Gastrocnemius medialis (tissue), 4 donors: ENCODE measurements at places on chromosomes 1 and 21. TPM values are rescaled to one million over a fixed set of nuclear protein-coding genes. Genes with fewer than 3 reads are reported as not detected.

TCHH gene
- total RNA-seq: not detected

GRCh38 chr1:55172272-55172671 is 42.9 kb downstream of the USP24 start:
- DNase-seq: no peak

DNA sequence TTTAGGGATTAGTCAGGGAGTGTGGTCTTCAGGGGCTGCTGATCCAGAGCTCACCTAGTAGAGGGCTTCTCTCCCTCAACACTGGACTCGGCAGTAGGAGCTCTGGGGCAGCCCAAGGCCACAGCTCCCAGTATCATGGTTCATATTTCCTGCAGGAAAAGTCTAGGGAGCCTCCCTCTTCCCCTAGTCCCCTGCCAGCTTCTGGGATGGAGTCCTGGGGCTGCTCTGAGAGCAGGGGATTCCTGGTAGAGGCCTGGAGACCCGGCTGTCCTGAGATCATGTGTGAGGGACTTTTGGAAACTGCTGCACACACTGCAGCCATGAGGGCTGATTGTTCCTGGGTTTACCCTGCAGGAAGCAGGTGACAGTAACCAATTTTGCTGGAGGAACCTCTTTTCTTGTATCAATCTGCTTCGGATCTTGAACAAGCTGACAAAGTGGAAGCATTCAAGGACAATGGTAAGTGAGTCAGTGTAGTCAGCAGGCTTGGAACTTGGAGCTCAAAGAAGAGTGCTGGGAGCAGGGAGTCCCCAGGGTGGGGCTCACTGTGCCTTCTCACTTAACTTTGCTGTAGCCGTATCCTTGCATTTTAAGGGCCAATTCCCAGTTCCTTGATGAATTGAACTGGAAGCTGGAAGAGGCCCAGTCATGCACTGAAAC is 16.3 kb downstream of the STRIP1 start:
- no peak for DNase-seq

DNA sequence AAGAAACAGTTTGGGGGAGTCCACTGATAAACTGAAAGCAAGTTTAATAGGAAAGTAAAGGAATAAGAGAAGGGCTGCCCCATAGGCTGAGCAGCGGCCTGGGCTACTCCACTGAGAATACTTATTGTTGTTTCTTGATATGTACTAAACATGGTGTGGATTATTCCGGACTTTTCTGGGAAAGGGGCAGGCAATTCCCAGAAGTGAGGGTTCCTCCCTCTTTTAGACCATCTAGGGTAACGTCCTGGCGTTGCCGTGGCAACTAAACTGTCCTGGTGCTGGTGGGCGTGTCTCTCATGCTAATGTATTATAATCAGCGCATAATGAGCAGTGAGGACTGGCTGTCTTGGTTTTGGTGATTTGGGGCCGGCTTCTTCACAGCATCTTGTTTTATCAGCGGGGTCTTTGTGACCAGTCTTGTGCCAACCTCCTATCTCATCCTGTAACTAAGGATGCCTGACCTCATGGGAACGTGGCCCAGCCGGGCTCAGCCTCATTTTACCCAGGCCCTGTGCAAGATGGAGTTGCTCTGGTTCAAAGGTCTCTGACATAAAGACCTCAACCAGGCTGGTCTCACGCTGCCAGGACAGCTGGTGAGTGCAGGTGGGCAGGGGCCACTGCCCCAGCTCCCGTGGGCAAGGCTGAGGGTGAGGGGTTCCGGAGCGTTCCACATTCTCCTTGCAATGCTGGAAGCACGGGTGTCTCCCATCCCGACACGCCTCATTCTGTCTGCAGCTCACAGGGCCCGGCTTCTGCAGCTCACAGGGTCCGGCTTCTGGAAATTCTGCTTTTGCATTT is 19.6 kb upstream of the C1orf159 start:
- no peak for DNase-seq

TGFB2 gene
- total RNA-seq: 0.56 TPM

DNA sequence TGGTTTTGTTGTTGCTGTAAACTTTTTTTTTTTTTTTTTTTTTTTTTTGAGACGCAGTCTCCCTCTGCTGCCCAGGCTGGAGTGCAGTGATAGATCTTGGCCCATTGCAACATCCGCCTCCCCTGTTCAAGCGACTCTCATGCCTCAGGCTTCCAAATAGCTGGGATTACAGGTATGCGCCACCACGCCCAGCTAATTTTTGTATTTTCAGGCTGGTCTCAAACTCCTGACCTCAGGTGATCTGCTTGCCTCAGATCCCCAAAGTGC is 78.9 kb upstream of the SLC45A1 start:
- DNase-seq: peak; percentile 43

DNA sequence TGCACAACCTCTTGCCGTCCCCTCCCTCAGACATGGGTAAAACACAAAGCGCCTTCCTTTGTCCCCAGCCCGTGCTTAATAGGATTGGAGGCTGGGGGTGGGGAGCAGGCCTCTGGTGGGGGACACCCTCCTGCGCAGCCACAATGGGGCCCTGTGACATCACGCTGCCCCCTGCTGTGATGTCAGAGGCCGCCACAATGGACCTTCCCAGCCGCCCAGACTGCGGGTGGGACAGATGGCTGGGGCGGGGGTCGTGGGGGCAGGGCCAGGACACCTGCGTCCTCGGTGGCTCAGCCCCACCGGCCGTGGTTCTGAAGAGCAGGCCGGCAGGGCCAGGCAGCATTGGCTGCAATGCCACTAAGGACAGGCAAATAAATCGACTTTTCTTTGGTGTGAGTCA is 39.9 kb downstream of the EPHA2 start:
- DNase-seq: no peak

ZNF648 gene
- not detected for total RNA-seq

DNA sequence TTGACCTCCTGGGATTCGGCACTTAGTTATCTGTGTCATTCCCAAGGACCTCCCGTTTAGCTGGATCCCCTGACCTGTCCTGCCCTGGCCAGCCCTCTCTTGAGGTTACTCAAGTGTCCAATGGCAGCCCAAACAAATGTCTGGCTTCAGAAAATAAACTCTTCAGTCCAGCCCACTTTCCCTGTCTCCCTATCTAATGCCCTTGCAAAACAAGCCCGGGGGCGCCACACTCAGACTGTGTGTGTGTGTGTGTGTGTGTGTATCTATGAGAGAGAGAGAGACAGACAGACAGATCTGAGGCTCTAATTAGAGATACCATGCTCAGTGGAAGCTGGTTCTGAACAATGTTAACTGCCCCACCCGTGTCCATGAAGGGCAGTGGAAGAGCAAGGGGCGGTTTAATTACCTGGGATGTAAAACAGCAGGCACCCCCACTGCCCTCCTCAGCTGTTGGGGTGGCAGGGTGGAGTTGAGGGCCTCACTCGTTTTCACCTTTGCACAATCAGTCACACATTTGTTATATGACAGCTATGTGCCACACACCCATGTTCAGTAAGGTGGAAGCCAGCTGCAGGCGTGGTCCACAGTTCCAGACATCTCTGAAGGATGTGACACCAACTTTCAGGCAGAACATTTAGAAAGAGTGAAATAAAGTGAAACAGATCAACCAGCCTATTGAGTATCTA is 57.4 kb downstream of the B3GALT5 start:
- no peak for DNase-seq

CYYR1 gene
- total RNA-seq: 12.9 TPM

DNA sequence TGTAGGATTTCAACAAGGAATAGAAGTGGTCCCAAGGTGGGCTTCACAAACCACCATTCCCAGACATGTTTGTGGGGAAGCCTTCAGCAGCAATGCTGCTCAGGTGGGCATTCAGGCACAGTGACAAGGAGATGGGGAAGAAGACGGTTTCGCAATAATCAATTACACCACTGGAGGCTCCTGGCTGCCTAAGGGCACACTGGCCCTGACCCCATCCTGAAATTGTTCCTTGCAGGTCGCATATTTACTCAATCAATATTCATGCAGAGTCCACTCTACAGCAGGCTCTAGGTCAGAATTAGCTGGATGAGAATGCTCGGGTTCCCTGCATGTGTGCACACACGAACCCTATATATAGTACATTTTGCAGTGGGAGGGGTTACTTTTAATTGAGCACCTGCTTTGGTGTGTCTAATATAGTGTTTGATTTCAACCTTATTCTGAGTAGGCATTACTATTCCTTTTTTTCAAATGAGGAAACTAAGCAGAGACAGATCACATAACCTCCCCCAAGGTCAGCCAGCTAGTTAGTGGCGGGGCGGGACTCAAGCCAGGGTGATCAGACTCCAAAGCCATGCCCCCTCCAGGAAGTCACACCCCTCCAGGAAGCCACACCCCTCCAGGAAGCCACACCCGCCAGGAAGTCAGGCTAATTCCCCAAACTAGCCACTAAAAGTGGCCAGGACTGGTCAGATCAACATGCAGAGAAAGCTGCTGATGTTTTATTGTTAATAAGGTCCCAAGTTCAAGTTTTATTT is 106.5 kb downstream of the HLCS start:
- peak; percentile 42 for DNase-seq

MYBPHL gene
- total RNA-seq: not detected

PLA2G2D gene
- not detected for total RNA-seq

DNA sequence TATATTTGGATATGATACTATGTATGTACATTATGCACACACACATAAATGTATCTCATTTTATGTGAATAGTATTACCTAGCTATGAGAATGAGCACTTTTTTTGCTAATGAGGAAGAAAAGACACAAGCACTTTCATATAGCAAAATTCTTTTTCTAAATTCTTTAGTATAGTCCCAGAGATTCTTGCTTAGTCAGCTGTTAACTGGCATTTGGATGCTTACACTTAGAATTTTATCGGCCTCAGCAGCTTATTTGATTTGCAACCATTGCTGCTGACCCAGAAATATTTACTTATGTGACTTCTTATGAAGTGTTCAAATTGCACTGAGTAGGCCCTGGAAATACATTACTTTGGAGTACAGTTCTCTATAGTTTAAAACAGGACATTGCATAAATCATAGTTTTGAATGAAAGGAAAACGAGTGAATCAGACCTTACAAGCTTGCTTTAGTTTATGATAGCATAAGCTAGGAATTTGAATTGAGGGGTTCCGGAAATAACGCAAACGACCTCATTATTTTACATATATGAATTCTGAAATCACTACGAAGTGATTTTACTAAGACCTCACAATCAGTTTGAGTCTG is 653.9 kb upstream of the NEGR1 start:
- DNase-seq: no peak

DNA sequence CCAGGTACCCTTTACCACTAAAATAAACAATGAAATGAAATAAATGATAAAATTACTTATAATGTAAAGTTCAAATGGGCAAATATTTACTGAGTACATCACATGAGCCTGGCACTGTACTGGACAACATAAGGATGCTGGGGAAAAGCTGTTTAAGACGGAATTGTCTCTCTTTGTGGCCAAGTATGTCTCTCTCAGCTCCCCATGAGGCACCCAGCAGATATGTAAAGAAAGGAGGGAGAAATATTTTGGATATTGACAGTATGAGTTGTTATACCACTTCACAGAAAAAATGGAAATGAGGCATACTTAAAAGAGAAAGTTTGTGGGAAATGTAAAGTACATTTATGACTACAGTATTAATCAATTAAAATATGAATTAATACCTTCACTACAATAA is 1.0 kb upstream of the TNFSF4 start:
- DNase-seq: no peak

GRCh38 chr1:62589321-62589720 is 8.0 kb upstream of the ANGPTL3 start:
- no peak for DNase-seq

NBPF4 gene
- not detected for total RNA-seq

CLDN19 gene
- 0.59 TPM for total RNA-seq

TNNT2 gene
- 0.39 TPM for total RNA-seq

ZSWIM5 gene
- 0.80 TPM for total RNA-seq

- no peak for DNase-seq
Measured at GRCh38 chr1:15191770-15192169, 38.2 kb downstream of the TMEM51 start.

DNA sequence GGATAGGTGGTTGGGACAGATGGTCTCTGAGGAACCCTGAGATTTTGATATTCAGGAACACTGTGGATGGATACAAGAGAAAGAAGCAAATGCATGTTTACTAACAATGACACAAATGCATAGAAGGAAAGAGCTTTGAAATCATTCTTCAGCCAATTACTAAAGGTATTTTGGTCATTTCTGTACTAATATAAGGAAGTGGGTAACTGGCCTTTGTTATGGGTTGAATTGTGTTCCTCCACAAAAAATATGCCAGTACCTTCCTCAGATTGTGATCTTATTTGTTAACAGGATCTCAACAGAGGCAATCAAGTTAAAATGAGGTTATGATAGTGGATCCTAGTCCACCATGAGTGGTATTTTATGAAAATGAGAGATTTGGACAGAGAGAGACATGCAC is 68.7 kb upstream of the KCNA3 start:
- no peak for DNase-seq

- no peak for DNase-seq
Measured at GRCh38 chr21:27681841-27682240, 715.0 kb upstream of the ADAMTS5 start.

- DNase-seq: no peak
Measured at GRCh38 chr1:109083923-109084322, 6.6 kb upstream of the TMEM167B start.

DNA sequence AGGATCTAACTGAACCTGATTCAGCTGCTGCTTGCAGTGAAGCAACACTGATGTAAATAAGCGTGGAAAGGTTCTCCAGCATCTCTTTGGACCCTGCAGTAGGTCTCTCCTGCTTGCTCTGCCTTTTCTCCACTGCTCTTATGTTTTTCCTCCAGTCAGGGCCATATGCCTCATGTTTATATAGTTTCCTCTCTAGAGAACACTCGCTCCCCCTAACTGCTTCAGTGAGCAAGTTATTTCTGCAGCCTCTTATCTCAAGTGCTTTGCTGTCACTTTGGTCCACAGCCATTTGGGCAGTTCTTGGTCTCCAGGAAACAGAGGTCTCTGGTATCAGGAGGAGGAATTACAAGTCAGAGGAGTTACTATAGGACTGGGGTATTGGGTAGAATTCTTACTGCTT is 5.3 kb downstream of the PRUNE1 start:
- DNase-seq: no peak

ARHGAP29 gene
- total RNA-seq: 10.0 TPM

OR2T2 gene
- not detected for total RNA-seq

AKIRIN1 gene
- 46.0 TPM for total RNA-seq

- no peak for DNase-seq
Measured at GRCh38 chr1:82492159-82492558, 691.4 kb downstream of the ADGRL2 start.

- no peak for DNase-seq
Measured at GRCh38 chr1:239719642-239720258, 333.4 kb downstream of the CHRM3 start.

GRCh38 chr1:12472798-12473551 is 145.0 kb downstream of the DHRS3 start:
- no peak for DNase-seq

GRCh38 chr1:151311011-151311410 is 16.2 kb downstream of the PI4KB start:
- no peak for DNase-seq

GRCh38 chr1:242219298-242219901 is 220.5 kb upstream of the MAP1LC3C start:
- DNase-seq: no peak

DCDC2B gene
- not detected for total RNA-seq

CFHR3 gene
- total RNA-seq: 1.5 TPM

VAMP3 gene
- total RNA-seq: 69.5 TPM

DNA sequence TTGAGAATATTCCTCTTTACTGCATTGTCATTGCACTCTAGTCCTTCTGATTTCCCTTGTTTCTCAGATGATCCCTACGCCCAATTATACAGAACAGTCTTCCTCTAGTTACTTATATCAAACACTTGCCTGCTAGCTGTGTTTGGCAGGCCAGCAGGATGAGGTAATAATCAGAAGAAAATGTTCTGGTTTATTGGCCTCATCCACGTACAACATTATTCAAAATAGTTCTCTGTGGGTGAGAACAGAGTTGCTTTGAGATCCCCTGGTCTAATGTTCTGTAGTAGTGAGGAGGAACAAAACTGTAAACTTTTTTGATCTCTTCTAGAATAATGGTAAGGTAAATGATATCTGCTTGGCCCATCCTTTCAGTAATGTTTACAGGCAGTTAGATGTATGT is 22.3 kb upstream of the C1orf105 start:
- peak; percentile 17 for DNase-seq
